ENCODE measurements at places on chromosomes 1 and 21.

- no peak overlapping the region for H3K4me3 ChIP-seq
- peaks cover 10% of the 10 kb centered on the region for H3K4me1 ChIP-seq
- peak overlapping the region; percentile 8 for H3K27ac ChIP-seq
- no peaks in the 10 kb centered on the region for H3K27me3 ChIP-seq
Measured at GRCh38 chr1:173410794-173411236, 66.3 kb upstream of the PRDX6 start.

- no peak overlapping the region for H3K4me3 ChIP-seq
- no peak for DNase-seq
- no peak overlapping the region for H3K27ac ChIP-seq
Measured at GRCh38 chr21:37631319-37632117, 264.9 kb downstream of the DYRK1A start.

GRCh38 chr1:58104960-58105359 is 441.6 kb downstream of the OMA1 start:
- H3K27me3 ChIP-seq, result no peaks in the 10 kb centered on the region
- no peak overlapping the region for H3K27ac ChIP-seq
- no peak for DNase-seq
- no peak overlapping the region for H3K4me3 ChIP-seq
- H3K36me3 ChIP-seq, result no peaks in the 10 kb centered on the region

DNA sequence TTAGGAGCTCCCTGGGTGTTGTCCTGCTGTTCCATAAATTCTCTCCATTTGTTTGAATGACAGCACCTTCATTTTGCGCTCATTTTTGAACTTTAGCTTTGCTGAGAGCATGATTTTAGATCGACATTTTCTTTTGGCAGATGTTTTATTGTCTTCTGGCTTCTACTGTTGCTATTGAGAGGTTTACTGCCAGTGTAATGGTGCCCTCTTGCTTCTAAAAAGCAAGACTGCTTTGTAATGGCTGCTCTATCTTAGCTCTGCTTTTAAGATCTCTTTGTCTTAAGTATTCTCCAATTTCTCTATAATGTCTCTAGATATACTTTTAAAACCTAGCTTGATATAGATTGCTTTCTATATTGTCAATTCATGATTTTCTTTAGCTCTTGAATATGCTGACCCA is 27.8 kb downstream of the THEM4 start:
- DNase-seq, result no peak
- no peak overlapping the region for H3K27ac ChIP-seq
- no peaks in the 10 kb centered on the region for H3K27me3 ChIP-seq

DNA sequence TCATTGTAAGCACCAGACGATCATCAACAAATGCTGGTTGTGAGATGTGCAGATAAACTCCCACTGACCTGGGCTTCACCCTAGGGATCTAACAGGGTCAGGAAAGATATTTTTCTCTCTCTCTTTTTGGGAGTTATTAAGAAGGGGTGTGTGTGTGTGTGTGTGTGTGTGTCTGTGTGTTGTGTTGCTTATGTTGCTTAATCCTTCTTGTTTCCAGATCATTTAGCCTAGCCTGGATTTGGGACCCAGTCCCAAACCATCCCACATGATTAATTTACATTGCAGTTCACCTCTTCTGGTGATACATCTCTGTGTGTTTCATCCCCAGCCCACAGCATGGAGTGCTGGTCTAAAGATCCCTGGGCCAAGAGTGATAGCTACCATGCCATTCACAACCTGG is 122.8 kb upstream of the IPO9 start:
- H3K4me1 ChIP-seq, result no peaks in the 10 kb centered on the region
- no peak for DNase-seq
- no peaks in the 10 kb centered on the region for H3K27me3 ChIP-seq
- no peak overlapping the region for H3K27ac ChIP-seq
- no peak overlapping the region for H3K4me3 ChIP-seq

GRCh38 chr1:232389744-232390143 is 240.2 kb downstream of the SIPA1L2 start:
- H3K4me1 ChIP-seq, result no peaks in the 10 kb centered on the region
- H3K27ac ChIP-seq, result no peak overlapping the region
- H3K27me3 ChIP-seq, result no peaks in the 10 kb centered on the region
- H3K4me3 ChIP-seq, result no peak overlapping the region
- H3K36me3 ChIP-seq, result no peaks in the 10 kb centered on the region
- DNase-seq, result no peak

GRCh38 chr1:14281412-14281811 is 317.1 kb upstream of the KAZN start:
- no peak overlapping the region for H3K27ac ChIP-seq
- no peak for DNase-seq
- H3K4me3 ChIP-seq, result no peak overlapping the region
- H3K36me3 ChIP-seq, result no peaks in the 10 kb centered on the region
- no peaks in the 10 kb centered on the region for H3K27me3 ChIP-seq
- H3K4me1 ChIP-seq, result no peaks in the 10 kb centered on the region

DNA sequence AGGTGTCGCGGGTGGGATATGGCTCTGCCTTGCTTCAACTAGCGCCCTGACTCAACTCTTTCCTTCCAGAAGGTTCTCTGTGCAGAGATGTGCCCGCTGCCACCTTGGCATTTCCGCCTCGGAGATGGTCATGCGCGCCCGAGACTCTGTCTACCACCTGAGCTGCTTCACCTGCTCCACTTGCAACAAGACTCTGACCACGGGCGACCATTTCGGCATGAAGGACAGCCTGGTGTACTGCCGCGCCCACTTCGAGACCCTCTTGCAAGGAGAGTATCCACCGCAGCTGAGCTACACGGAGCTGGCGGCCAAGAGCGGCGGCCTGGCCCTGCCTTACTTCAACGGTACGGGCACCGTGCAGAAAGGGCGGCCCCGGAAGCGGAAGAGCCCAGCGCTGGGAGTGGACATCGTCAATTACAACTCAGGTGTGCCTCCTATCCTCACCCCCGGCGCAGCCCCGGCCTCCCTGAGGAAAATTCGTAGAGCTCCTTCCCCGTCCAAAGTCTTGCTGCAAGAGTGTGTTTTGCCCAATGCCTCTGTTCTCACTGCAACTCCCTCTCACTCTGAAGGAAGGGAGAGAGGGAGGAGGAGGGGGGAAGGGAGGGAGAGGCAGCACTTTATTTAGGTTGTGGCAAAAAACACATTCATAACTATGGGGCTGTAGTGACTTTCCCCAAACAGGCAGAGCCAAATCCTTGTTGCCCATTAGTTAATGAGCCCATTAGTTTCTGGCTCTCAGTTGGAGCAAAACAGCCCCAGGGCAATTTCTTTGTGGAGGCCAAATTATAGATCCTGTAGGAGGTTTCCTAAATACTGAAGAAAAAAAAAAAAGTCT is 4.3 kb downstream of the LHX9 start:
- peaks cover 63% of the 10 kb centered on the region for H3K27me3 ChIP-seq
- no peaks in the 10 kb centered on the region for H3K36me3 ChIP-seq
- H3K4me3 ChIP-seq, result no peak overlapping the region
- no peak overlapping the region for H3K27ac ChIP-seq
- H3K4me1 ChIP-seq, result peaks cover 36% of the 10 kb centered on the region
- DNase-seq, result no peak

- H3K4me3 ChIP-seq, result no peak overlapping the region
- H3K4me1 ChIP-seq, result no peaks in the 10 kb centered on the region
- H3K27ac ChIP-seq, result no peak overlapping the region
Measured at GRCh38 chr1:18866314-18866713, 6.9 kb upstream of the TAS1R2 start.

GRCh38 chr1:60890664-60891063 is 191.7 kb upstream of the NFIA start:
- H3K4me3 ChIP-seq, result no peak overlapping the region
- H3K27me3 ChIP-seq, result no peaks in the 10 kb centered on the region
- DNase-seq, result no peak
- H3K4me1 ChIP-seq, result no peaks in the 10 kb centered on the region

DNA sequence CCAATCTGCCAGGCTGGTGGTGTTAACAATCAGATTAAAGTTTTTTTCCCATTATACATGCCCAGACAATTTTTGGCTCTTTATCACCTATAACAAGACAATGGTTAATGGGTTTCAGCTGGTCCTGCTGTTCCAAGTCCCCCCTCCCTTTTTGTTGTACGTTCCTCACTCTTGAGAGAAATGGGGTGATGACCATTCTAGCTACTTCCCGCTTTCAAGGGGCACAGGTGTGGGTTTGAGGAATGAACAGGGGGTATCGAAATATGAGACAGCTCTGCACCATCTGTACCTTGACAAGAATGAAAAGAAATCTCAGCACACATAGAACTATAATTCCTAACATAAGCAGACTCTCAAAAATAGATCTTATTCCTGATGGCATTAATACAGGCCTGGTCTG is 326.8 kb downstream of the PTPRU start:
- H3K4me3 ChIP-seq, result no peak overlapping the region
- H3K27me3 ChIP-seq, result peaks cover 3% of the 10 kb centered on the region
- H3K36me3 ChIP-seq, result no peaks in the 10 kb centered on the region
- no peaks in the 10 kb centered on the region for H3K4me1 ChIP-seq
- no peak for DNase-seq
- H3K27ac ChIP-seq, result no peak overlapping the region

DNA sequence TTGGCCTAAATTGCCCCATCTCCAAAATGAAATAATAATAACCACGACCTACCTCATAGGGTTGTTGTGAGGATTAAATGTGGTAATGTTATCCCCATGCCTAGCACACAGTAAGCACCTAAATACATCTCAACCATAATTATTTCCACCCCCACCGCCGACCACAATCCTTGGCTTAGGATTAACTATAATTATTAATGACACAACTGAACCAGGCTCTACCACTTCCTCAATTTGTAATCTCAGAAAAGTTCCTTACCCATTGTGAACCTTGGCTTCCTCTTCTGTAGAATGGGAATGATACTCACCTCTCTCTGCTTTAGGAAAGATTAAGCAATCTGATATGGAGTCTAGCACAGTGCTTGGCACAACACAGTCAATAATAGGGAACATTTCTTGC is 44.3 kb upstream of the TACSTD2 start:
- H3K36me3 ChIP-seq, result no peaks in the 10 kb centered on the region
- H3K27me3 ChIP-seq, result no peaks in the 10 kb centered on the region
- no peak overlapping the region for H3K4me3 ChIP-seq
- DNase-seq, result no peak
- no peak overlapping the region for H3K27ac ChIP-seq

DNA sequence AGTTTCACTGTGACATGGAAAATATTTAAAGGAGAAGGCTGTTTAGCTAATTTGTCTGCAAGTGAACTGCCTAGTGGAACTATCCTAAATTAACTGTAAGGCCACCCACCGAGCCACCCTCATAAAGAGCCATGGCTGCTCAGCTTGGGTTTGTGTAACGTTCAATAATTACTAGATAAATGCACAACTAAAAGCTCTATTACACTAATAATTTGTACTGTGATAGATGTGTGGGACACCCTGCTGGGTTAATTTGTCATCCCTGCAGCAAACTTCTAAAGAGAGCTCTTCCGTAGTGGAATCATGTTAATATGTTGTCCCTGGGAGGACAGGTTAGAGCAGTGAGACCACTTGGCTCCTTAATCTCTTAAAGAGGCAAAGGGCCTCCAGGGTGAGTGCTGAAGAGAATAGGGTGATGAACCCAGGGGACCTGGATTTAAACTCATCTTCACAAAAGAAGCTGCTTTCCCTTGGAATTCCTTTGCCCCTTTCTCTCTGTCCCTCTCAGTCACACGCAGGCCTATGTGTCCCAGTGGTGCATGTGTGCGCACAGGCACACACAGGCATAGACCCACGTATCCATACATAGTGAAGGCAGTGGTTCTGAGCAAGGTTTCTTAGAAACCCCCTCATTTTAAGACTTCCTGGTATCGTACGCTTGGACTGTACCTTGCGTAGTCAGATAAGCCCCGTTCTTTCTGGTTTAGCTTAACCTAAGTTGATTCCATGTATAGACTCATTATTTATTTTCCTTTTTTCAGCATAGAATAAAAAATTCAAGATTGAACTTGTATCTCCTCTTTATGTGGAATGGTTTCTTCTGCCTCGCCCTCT is 310.3 kb downstream of the NFIA start:
- no peak overlapping the region for H3K4me3 ChIP-seq
- no peaks in the 10 kb centered on the region for H3K36me3 ChIP-seq
- DNase-seq, result no peak

GRCh38 chr1:227261501-227261900 is 56.8 kb downstream of the CDC42BPA start:
- H3K27me3 ChIP-seq, result no peaks in the 10 kb centered on the region
- no peak for DNase-seq
- H3K36me3 ChIP-seq, result no peaks in the 10 kb centered on the region

GRCh38 chr1:15541231-15541792 is 14.7 kb downstream of the DNAJC16 start:
- H3K4me3 ChIP-seq, result no peak overlapping the region
- H3K4me1 ChIP-seq, result no peaks in the 10 kb centered on the region
- H3K27ac ChIP-seq, result no peak overlapping the region
- no peak for DNase-seq
- H3K27me3 ChIP-seq, result no peaks in the 10 kb centered on the region
- H3K36me3 ChIP-seq, result peaks cover 44% of the 10 kb centered on the region
